ENCODE measurements at places on chromosomes 11 and 22.

DNA sequence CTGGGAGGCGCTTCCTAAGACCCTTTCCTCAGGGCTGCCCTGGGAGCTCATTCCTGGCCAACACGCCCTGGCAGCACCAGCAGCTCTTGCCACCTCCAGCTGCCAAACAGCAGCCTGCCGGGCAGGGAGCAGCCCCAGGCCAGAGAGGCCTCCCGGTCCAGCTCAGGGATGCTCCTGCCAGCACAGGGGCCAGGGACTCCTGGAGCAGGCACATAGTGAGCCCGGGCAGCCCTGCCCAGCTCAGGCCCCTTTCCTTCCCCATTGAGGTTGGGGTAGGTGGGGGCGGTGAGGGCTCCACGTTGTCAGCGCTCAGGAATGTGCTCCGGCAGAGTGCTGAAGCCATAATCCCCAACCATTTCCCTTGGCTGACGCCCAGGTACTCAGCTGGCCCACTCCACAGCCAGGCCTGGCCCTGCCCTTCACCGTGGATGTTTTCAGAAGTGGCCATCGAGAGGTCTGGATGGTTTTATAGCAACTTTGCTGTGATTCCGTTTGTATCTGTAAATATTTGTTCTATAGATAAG is 7.6 kb downstream of the SLC39A13 start:
- DNase-seq, result no peak

GRCh38 chr11:94649254-94649653 is 82.1 kb downstream of the PIWIL4 start:
- DNase-seq, result no peak

DNA sequence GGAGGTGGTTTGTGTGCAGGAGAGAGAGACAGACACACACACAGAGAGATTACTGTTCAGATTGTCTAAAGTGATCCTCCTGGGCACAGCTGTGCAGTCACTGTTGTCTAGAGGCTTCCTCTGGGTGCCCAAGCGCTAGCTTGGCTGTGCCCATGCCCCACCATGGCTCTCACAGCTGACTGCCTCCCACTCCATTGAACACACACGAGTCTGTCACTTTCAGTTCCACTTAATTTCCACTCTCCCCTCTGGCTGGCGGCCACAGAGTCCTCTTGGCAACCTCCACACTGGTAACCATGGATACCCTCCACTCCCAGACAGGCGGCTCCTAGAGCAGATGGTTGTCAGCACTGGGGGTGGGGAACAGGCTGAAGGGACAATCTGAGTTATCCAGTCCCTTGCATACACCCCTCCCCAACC is 29.1 kb downstream of the MAP6 start:
- no peak for DNase-seq

DNA sequence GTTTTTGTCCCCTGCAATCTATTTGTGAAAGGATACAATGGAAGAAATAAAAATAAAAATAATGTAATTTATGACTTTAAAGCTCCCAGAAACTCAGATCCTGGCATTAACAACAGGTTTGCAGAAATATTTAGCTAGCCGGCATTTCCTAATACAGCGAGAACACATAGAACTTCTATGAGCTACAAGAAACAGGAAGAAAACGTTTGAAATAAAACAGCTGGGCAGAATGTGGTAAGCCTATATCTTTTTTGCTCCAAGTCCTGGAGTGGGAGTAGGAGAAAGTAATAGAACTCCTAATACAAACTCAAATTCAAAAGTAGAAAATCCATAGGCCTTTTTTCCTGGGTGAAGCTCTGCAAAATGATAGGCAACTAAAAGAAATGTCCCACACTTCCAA is 29.6 kb upstream of the FIBIN start:
- DNase-seq, result no peak

Data from CD4-positive, alpha-beta T cell treated with Interleukin-6 at 100 ng/mL for 8 hours (primary cell).